ENCODE measurements at places on chromosomes 2 and 18.

- no peak for DNase-seq
Measured at GRCh38 chr2:217903859-217904613, 98.8 kb downstream of the TNS1 start.

DNA sequence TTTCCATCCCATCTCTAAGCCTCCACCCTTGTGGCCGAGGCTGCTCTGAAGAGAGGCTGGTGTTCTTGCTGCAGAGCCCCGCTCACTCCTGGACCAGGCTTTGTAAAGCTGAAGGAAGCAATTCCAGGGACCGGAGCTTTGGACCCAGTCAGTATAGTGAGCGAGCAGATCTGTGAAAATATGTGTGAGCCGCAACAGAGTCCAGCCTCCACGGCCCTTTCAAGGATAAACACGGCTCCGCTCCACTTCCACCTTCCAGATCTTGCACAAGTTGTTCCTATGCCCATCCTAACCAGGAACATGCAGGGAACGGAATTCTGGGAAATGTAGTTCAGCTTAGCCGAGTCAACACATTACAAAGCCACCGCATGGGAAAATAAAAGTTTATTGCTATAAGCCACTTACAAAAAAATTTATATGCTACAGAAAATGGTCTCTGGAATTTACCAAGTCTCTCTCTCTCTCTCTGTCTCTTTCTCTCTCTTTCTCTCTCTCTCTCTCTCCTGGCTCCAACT lies 151.7 kb upstream of the ZNF521 start:
- DNase-seq, result no peak

DNA sequence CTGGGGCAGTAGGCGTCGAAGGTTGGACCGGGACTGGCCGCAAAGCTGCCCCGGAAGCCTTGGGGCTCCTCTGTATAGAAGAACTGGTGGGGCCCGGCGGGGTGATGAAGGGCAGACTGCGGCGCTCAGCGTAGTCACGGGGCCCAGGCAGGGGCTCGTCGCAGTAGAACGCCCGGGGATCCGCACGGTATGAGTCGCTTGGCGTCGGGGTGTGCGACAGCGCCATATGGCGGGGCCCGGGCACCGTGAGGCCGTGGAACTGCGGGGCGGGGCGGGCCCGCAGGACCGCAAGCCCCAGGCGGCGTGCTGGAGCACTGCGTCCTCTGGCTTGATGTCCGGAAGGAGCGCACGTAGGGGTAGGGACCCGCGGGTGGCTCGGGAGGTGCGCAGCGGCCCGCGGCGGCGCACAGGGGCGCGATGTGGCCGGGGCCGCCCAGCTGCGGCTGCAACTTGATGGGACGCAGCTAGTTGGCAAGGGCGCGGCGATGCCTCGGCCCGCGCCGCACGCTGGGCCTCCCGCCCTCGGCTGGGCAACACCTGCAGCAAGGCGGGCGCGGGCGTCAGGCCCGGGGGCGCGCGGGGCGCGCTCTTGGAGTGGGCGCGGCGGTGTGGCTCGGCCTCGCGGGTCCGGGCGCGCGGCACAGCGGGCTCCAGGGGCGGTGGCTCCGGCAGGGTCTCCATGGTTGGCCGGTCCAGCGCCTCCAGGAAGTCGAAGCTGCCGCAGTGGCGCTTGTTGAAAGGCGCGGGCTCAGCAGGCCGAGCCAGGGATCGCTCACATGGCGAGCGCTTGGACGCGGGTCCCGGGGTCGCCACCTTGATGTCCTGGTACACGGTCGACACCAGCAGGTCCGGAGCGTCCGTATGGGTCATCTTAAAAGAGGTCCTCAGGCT lies 251.4 kb downstream of the ANKRD30B start:
- DNase-seq, result no peak

GRCh38 chr2:134347756-134348155 lies 93.9 kb downstream of the MGAT5 start:
- no peak for DNase-seq
